PC-3 (cell line): ENCODE measurements at places on chromosomes 12 and 14.

DNA sequence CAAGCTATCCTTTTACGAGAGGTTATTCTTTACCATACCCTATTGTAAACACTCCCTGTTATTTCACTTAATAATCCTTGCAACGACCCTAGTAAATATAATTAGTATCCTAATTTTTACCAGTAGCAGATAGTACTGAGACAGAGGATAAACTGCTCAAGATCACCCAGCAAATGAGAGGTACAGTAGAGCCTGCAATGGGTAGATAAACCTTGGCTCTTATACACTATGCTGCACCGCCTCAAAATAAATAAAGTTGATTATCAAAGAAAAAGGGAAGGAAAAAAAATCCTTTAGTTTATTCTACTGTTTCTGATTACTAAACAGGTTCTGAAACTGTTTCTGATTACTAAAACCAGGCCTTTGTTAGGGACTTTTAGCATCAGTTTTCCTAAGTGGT is 22.5 kb downstream of the YBX3 start:
- no peak for DNase-seq

GRCh38 chr12:101299346-101299745 is 19.4 kb downstream of the UTP20 start:
- no peak for DNase-seq

DNA sequence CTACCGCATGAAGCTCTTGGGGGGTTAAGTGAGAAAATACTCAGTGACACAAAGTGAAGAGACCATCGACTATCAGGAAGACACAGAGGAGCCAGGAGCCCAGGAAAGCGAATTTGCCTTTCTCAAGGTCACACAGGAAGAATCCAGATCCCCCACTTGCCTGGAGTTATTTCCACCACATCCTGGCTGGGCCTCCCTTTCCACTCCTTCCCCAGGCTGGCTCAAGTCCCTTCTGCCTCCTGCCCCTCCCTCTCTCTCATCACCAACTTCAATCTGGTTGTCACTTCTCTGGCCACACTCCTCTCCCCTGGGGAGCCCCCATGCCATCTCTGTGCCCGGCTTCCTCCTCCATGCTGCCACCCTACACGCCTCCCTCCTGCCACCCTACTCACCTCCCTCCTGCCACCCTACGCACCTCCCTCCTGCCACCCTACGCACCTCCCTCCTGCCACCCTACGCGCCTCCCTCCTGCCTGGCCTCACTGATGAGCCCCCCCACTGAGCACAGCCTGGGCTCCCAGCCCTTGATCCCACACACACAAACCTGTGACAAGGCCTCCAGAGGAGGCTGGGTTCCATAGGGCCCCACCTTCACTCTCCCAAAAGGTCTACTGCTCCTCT is 6.3 kb downstream of the SCNN1A start:
- DNase-seq, result no peak

DNA sequence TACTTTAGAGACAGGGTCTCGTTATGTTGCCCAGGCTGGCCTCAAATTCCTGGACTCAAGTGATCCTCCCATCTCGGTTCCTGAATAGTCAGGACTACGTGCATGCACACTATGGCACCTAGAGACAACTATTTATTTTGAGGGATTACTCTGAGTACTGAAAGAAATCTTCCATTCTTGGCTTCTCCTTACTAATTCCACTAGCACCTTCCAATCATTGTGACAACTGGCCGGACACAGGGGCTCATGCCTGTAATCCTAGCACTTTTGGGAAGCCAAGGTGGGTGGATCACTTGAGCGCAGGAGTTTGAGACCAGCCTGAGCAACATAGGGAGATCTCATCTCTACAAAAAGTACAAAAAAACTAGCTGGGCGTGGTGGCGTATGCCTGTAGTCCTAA is 42.1 kb upstream of the MTERF2 start:
- no peak for DNase-seq
